ENCODE measurements at places on chromosomes 12 and 14.

GRCh38 chr12:32309811-32310736 lies 89.3 kb upstream of the FGD4 start:
- no peak for DNase-seq

- no peak for DNase-seq
Observed at GRCh38 chr14:24075485-24076301, 4.3 kb downstream of the CPNE6 start.

GRCh38 chr14:32129124-32129523 lies 52.0 kb downstream of the ARHGAP5 start:
- no peak for DNase-seq

GRCh38 chr14:102248121-102248520 lies 56.8 kb downstream of the MOK start:
- DNase-seq = no peak

DNA sequence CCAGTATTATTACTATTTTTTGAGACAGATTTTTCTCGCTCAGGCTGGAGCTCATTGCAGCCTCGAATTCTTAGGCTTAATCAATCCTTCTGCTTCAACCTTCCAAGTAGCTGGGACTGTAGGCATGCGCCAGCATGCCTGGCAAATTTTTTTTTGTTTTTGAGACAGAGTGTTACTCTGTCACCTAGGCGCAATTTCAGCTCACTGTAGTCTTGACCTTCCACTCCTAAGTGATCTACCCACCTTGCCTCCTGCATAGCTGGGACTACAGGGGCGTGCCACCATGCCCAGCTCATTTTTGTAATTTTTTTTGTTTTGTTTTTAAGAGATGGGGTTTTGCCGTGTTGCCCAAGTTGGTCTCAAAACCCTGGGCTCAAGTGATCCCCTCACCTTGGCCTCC lies 15.2 kb downstream of the ERC1 start:
- DNase-seq = no peak

- DNase-seq = no peak
Observed at GRCh38 chr14:89228921-89229639, 188.0 kb downstream of the FOXN3 start.

DNA sequence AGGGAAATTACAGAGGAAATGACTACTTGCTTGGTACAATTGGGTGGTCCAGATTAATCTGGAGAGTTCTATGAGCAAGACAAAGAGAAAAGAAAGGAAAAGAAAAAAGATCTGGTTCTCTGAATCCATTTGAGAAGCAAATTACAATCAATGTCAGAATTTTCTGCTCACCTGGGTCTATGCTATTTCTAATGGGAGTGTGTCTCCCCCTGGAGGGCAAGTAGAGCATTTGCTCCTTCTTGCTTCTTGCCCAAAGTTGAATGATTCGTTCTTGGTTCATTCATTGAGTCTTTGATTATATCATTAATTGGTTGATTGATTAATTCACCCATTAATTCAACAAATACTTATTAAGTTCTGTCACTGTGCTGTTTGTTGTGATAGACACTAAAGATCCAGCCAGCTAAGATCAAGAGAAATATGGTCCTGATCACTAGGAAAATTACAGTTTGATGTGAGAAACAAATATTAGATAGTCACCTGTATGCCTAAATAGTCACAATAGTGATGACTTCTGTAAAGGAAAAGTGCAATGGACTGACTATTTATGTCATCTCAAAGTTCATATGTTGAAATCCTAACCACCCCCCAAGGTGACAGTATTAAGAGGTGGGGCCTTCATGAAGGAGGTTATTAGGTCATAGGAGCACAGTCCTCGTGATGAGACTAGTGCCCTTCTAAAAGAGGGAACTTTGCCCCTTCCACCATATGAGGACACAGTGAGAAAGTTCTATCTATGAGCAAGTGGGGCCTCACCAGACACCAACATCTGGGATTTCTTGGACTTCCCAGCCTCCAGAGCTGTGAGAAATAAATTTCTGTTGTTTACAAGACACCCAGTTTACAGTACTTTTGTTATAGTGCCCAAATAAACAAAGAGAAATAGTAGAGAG lies 8.0 kb upstream of the ASB8 start:
- DNase-seq = peak; percentile 30

DNA sequence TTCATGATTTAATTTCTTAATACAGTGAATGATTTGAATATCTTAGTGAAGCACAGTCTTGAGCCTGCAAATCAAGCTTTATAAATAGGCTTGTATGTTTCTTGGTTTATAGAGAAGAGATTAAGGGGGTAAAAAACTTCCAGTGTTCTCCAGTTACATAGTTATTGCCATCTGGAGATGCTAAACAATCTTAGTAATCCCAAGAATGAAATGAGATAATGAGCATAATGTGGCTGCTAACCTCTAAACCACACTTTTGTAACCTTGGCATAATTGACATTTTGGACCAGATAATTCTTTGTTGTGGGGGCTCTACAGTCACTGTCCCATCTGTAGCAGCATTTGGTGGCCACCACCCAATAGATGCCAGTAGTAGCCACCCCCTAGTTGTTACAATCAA lies 316.8 kb downstream of the CCDC91 start:
- DNase-seq = peak; percentile 18

DNA sequence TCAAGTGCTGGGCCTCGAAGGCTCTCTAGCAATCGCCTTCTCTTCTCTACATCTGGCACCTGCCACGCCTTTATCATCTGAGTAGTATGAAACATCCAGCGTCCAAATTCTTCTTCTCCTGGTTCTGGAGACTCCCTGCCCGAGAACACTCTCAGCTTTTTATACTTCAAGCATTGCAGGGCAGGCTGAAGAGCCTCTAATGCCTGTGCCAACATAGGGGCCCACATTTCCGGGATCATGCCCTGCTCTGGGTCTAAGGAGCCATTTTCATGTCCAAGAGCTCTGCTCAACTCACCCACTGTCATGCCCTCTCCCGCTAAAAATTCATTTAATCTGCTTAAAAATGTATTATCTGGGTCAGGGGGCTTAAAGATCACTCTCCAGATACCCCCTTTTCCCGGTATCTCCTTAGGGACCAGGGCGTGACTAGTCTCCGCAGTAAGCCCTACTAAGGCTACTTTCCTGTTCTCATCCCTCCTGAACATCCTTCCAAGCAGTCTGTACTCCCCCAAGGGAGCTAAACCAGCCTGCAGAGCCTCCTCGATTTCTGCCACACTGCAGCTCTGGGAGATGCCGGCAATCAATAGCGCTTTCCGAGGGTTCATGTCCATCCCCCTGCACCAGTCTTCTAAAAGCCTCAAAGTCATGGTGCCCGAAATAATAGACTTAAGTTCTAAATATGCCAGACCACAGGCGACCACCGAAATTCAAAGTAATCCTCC lies 940 bp downstream of the MOAP1 start:
- DNase-seq = no peak

- no peak for DNase-seq
Observed at GRCh38 chr12:115362339-115362976, 678.5 kb upstream of the TBX3 start.

- peak; percentile 16 for DNase-seq
Observed at GRCh38 chr12:54431911-54432814, 13.1 kb upstream of the ITGA5 start.

DNA sequence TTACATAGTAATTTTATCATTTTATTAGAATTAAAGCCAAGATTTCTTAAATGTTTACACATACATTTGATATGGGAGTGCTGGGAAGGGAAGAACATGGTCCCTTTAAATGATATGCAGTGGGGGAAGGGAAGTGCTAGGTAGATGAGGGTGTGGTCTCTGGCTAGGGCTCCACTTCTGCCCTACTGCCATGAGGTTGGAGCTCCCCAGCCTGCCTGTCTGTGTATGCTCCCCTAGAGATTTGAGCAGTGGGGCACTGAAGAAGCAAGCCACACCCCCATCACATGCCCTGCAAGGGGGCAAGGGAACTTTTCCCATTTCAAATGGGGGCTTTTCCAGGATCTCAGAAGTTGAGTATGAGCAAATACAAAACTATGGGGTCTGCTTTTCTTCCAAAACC lies 25.5 kb downstream of the CLECL1 start:
- no peak for DNase-seq

GRCh38 chr12:89949457-89950195 lies 241.0 kb upstream of the ATP2B1 start:
- DNase-seq = no peak

- no peak for DNase-seq
Observed at GRCh38 chr14:23481979-23482822, 12.7 kb downstream of the NGDN start.

DNA sequence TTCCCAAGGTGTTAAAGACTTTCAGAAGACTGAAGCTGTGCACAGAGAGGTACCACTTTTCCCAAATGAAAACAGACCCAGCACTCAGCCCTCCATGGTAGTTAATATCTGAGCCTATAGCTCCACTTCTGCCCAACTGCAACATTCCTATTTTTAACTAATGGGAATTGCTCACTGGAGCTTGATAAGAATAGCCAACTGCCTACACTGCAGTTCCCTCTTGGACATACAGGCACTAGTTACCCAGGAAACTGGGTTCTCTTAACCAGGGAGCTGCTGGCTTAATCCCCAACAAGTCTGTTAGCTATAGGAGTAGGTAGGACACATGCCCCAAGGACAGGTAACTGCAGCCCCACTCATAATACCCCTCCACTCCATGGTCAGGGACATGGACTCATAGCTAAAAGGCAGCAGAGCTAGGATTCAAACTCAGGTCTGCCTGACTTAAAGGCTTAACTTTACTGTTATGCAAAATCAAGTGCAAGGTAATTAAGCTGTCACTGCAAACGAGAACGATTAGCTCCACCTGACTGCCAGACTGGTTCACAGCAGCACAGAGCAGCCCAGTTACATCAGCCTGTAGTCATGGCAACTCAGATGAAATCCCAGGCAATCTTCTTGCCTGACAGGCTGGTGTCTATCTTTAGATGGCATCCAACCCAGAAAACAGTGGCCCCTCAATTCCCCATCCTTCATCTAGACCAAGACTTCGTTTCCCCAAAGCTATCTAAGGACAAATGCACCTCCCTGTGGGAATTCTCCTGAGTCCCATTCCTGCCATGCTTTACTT lies 77.1 kb upstream of the ACTN1 start:
- DNase-seq = no peak

DNA sequence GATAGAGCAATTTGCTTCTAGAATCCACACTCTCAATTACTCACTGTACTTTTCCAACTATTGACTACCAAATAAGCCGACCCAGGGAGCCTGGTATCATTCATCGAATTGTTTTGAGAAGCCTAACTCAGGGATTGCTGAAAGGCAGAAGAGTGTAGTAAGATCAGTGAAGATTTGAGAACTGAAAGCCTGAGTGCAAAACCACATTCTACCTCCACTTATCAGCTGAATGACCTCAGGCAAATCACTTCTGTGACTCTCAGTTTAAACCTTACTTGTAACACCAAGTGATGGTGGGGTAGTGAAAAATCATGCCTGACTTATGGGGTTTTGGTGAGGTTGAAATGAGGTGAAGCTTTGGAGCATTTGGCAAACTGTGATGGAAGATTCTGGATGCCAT lies 126.1 kb upstream of the MAX start:
- DNase-seq = no peak

DNA sequence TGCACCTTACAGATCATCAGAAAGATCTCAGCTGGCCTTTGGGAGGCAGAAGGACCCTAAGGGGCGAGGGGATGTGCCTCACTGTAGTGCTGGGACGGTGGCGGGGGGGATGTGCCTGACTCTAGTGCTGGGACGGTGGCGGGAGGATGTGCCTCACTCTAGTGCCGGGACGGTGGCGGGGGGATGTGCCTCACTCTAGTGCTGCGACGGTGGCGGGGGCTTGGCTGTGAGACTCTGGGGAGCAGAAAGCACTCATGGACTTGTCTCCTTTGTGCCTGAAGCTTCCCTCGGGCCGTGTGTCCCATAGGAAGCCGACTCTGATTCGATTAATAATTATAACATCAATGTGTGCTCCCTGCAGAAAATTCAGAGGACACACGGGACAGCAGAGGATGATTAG lies 126.6 kb downstream of the ZNF664 start:
- DNase-seq = no peak

DNA sequence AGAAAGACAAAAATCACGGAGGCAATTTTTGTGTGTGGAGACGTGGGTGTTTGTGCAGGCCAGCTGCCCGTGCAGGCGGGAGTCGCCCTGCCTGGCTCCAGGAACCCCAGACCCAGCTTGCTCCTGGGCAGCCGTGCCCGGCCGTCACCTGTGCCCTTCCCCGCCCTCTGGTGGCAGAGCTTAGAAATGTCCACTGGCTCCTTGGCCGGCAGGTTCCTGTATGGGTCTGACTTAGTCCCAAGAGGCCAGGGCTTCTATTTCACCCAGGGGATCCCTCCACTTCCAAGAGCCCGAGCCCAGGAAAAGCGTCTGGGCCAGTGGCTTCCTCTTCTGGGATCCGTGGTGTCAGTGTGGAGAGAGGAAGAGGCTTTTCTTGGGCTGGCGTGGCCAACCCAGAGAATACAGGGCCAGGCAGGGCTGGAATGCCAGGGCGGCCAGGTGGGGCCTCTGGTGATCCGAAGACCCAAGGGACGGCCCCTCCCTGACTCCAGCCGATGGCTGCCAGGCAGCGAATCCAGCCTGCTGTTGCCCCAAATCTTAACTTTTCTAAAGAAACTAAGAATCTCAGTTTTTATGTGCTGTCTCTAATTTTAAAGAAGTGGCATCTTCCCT lies 120.9 kb downstream of the TMEM132C start:
- no peak for DNase-seq

DNA sequence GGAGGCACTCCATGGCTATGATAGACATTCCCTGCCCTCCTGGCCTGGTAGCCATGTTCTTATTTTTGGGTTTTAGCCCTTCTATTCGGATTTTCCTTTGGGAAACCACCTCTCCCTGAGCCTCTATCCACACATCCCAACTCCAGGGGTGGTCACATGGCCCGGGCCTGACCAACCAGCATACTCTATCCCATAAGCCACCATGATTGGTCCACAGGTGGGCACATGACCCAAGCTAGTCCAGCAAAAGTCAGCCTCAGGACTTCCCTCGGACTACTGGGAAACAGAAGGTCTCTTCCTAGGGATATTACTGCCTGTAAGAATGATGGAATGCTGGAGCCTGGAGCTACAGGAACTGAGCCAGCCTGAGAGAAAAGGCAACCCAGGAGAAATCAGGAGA lies 12.5 kb downstream of the PRIMA1 start:
- DNase-seq = no peak

GRCh38 chr12:23659131-23659530 lies 290.3 kb downstream of the SOX5 start:
- DNase-seq = no peak

DNA sequence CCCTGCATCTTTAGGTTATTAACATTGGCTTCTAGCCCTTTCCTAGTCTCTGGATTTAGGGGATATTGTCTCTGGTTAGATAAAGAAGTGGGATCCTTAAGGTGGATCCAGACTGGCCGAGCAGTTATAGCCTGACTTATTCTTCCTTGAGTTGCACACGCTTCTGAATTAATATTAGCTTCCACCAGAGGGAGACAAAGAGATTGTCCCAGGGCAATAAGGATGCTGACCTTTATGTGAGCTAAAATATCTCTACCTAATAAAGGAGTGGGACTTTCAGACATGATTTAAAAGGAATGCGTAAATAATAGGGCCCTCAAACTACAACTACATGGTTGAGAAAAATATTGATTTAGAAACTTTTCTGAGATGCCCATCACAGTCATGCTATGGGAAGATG lies 139.7 kb downstream of the SLCO1B3 start:
- no peak for DNase-seq

GRCh38 chr12:53381731-53382630 lies 2.0 kb downstream of the SP1 start:
- no peak for DNase-seq

GRCh38 chr14:84144166-84144565 lies 1385.8 kb upstream of the FLRT2 start:
- DNase-seq = no peak
